ENCODE measurements at places on chromosomes 6 and 20.

DNA sequence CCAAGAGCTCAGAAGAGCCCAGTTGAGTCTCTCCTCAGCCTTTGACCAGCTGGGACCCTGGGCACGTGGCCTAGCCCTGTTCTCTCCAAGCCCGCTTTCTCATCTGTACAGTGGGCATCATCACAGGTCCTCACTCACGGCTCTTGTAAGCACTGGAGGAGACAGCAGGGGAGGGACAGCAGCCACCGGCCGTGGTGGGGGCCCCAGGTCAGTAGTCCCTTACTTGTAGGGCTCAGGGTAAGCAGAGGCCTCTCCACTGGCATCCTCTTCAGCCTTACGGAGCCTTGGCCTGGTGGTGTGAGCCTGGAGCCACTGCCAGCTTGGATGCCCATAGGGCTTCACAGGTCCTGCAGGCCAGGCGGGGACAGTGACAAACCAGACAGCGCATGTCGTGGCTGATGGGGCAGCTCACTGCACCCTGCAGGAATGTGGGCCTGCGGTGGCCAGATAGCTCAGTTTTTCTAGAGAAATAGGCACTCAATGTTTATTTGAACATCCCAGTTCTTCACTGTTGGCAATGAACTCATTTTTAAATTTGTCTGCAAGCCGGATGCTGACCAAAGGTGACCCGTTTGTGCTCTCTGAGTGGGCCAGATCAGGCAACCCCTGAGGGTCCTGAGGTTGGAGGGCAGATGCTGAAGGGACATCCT, 65.1 kb downstream of the ADNP start:
- DNase-seq: no peak

GRCh38 chr6:51459958-51460357, 627.5 kb downstream of the PKHD1 start:
- no peak for DNase-seq

DNA sequence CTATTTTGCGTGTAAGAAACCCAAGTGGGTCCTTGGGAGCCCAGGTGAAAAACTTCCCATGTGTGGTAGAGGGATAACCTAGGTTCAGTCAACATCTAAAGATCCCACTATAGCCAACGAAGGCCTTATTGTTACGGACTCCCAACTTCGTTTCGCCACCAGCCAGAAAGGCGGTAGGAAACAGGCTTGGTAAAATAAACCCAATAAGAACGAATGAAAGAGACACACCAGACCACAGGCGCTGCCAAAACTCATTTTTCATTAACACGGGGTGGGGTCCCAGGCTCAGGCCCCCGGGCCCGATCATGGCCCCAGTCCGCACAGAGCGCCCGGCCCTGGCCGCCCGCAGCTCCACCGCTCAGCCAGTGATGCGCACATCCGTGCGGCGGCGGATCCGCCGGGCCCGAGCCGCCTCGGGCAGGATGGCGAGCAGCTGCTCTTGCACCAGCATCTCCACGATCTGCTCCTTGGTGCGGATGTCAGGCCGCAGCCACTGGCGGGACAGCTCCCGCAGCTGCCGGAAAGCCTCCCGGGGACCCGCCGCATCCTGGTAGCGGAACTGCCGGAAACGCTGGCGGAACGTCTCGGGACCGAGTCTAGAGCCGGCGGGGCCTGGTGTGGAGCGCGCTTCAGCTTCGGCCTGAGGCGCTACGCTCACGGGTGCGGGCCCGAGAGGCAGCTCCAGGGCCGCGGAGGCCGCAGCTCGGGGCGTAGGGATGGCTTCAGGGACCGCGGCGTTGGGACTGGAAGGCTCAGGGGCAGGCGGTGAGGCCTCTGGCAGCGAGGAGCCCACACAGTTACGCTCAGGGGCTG, 709 bp downstream of the SCAND1 start:
- peak; percentile 56 for DNase-seq

GRCh38 chr6:169140986-169141495, 112.6 kb downstream of the THBS2 start:
- DNase-seq: no peak

DNA sequence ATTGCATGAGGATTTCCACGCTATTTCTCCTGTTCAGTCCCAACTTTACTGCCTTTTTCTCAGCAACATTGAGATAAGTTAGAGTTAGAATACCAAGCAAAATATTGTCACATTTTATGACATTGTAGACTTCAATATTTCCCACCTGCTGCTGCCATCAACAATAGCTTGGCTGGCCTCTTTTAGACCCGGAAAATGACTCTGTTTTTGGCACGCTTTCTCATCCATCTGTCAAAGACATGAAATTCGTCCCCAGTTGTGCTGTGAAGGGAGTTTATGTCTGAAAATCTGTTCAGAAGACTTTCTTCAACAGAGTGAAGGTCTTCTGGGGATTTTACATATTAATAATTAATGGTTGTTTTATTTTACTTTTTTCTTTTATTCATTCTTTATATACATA, 857.3 kb downstream of the FRK start:
- DNase-seq: no peak

- DNase-seq: no peak
Observed at GRCh38 chr6:110101885-110102284, 77.6 kb downstream of the WASF1 start.

- DNase-seq: no peak
Observed at GRCh38 chr6:106688177-106688951, 59.0 kb downstream of the QRSL1 start.

DNA sequence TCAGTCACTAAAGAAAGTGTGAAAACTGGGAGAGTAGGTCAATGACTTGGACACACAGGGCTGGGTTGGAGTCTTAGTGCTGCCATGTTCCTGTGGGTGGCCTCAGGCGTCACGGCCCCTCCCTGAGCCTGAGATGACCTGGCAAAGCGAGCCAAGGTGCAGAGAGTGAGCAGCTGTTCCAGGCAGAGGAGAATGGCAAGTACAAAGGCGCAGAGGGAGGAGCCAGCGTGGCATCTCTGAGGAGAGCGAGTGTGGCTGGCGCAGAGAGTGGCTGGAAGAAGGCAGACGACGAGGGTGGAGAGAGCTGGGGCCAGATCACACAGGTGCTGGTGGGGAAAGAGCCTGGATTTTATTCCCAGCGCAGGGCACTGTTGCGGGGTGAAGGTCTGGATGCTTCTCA, 20.6 kb upstream of the CHMP4B start:
- no peak for DNase-seq

GRCh38 chr6:29663300-29664042, 6.6 kb downstream of the MOG start:
- DNase-seq: no peak

DNA sequence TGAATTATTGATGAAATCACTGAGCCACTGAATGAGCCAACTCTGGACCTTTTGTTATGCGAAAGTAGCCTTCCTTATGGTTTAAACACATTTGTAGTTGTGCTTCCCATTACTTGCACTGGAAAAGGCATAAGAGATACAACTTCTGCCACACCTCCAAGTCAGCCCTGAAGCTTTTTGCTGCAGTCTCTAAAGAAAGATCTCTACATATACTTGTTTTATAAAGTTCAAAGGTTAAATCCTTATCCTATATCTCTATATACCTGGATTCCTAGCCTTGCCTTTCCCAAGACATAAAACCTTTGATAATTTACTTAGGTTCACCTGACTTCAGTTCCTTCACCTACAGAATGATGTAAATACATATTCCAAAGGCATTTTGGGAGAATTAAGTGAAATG, 132.0 kb downstream of the PTPRK start:
- DNase-seq: no peak

DNA sequence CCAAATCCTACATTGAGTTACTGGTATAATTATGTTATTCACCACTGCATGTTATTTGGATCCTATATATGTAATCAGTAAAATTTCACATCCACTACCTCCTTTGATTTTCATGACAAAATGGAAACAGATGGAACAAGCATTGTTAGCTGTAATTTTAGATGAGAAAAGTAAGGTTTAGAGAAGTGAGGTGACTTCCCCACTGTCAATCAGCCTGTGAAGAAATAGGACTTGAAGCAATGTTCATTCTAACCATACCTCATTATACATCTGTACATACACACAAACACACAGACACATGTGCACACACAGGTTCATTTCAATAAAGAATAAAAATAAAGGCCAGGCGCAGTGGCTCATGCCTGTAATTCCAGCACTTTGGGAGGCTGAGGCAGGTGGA, 23.7 kb upstream of the QKI start:
- DNase-seq: no peak

GRCh38 chr6:86937219-86938079, at the start of gene HTR1E:
HTR1E (plus strand) TSS chr6:86937528; CDS start chr6:87015335, 77,807 bp downstream.
- peak; percentile 44 for DNase-seq

DNA sequence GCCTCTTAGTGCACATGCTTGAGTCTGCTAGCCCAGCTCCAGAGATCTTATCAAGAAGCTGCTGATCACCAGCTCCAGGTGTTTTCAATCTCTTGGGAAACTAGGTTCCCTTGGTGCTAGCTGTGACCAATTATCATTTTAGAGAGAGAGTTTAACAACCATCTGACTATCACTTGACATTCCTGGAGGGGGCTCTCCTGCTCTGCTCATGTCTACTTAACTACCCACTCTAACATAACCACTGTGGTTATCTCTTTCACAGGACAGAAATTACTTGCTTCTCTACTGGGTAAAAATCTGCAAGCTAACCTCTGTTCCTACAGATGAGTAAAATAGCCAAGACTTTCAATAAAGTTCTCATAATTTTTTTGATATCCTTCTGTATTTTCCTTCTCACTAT, 823.4 kb upstream of the GJE1 start:
- DNase-seq: peak; percentile 47

GRCh38 chr6:133786016-133786415, 102.9 kb upstream of the TCF21 start:
- no peak for DNase-seq

DNA sequence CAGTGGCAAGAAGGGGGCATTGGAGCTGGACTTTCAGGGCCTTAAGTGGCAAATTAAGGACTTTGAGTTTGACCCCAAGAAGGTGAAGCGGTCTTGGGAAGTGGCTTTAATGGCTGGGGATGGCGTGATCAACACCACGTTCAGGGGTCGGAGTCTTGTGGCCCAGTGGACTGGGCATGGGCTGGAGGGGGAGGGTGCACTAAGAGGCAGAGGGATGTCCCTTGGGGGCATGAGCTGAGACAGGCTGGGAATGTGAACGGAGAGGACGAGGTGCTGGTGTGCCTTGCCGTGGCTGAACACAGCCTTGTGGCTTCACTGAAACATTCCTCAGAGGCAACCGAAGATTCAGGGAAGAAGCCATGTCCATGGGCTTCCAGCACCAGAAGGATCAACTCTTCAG, 227.0 kb downstream of the SYNDIG1 start:
- DNase-seq: no peak

DNA sequence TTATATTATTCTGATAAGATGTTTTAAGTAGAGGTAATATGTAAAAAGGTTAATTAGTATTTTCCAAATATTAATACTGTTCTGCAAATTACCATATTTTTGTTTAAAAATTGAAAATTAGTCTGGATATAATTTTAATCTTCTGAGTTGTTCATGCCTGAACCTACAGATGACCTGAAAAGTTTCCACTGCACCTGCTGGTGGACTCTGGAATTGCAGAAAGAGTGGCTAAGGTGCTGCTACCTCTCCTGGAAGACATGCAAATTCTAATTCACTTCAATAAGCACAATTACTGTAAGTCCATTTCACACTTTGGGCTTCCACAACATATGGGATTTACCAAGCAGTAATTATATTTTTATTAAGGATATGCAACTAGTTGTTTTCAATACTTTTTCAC, 77.7 kb upstream of the OLIG3 start:
- peak; percentile 45 for DNase-seq

- DNase-seq: no peak
Observed at GRCh38 chr6:44054721-44055559, 72.3 kb downstream of the MRPL14 start.

DNA sequence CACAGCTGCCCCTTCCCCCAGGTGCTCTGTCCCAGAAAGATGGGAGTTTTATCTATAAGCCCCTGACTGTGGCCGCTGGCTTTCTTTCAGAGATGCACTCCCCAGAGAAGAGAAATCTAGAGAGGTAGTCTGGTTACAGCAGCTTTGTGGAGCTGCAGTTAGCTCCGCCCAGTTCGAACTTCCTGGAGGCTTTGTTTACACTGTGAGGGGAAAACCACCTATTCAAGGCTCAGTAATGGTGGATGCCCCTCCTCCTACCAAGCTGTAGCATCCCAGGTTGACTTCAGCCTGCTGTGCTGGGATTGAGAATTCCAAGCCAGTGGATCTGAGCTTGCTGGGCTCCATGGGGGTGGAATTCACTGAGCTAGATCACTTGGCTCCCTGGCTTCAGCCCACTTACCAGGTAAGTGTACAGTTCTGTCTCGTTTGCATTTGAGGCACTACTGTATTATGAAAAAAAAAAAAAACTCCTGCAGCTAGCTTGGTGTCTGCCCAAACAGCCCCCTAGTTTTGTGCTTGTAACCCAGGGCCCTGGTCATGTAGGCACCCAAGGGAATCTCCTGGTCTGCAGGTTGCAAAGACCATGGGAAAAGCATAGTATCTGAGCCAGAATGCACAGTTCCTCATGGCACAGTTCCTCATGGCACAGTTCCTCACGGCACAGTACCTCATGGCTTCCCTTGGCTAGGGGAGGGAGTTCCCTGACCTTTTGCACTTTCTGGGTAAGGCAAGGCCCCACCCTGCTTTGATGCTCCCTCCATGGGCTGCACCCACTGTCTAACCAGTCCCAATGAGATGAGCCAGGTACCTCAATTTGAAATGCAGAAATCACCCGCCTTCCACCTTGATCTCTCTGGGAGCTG, 275.0 kb downstream of the CENPW start:
- DNase-seq: no peak

DNA sequence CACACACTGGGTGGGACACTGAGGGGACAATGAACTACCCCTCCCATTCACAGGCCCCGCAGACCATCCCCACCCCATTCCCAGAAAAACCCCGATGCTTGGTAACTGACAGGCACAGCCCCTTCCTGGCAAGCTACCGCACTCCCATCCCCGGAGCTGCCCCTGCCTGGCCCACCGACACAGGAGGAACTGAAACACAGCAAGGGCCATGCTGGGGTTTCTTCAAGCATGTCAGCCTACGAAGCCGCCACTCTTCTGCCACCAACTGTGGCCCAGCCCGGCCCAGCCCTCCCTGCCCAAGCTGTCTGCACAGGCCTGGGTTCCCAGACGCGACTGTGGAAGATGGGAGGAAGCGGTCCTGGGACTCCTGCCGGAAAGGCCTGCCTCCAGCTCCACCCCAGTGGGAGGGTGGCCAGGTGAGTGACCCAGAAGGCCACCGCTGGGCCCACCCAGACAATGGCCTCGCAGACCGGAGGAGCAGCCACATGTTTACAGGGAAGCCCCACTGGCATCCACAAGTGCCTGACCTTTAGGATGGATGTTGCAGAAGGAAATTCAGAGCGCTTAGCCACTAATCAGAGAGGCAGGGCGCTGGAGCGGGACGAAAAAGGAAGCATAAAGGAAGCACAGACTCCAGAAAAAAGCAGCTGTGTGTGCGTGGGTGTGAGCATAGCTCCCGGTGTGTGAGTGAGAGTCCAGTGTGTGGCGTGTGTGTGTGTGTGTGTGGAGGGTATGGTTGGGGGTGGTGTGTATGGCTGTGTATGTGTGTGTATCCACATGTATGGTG, 91.6 kb downstream of the PRND start:
- DNase-seq: peak; percentile 24

All from choroid plexus epithelial cell (primary cell).